ENCODE measurements at places on chromosomes 16 and 17. TPM values are rescaled to one million over a fixed set of nuclear protein-coding genes. Genes with fewer than 3 reads are reported as not detected.

Gene NAT9
- 39.4 TPM for total RNA-seq

DNA sequence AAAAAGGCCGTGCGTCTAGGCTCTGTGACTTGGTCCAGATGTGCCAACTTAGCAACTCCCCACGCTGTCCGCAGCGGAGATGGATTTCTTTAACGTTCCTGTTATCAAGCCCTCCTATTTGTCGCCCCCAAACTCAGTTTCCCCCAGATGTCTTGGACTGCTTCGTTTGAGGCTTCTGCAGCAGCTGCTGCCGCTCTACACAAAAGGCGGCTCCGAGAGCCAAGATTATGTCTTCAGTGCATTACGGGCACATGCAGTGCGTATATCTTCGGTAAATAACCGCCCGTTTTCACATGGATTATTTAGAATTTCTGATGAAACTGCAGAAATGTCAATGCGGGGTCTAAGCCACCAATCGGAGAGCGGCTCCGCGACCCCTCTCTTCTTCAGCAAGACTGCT lies 240.6 kb upstream of the ZFHX3 start:
- H3K4me1 ChIP-seq = no peaks in the 10 kb centered on the region
- no peaks in the 10 kb centered on the region for H3K27me3 ChIP-seq
- no peak overlapping the region for H3K4me3 ChIP-seq
- H3K27ac ChIP-seq = no peak overlapping the region
- DNase-seq = no peak

Gene KRTAP2-4
- not detected for total RNA-seq

- no peaks in the 10 kb centered on the region for H3K27me3 ChIP-seq
- H3K4me3 ChIP-seq = no peak overlapping the region
- peaks cover 23% of the 10 kb centered on the region for H3K36me3 ChIP-seq
- H3K27ac ChIP-seq = no peak overlapping the region
- H3K4me1 ChIP-seq = peaks cover 1% of the 10 kb centered on the region
Observed at GRCh38 chr16:84780544-84781376, 39.0 kb upstream of the CRISPLD2 start.

DNA sequence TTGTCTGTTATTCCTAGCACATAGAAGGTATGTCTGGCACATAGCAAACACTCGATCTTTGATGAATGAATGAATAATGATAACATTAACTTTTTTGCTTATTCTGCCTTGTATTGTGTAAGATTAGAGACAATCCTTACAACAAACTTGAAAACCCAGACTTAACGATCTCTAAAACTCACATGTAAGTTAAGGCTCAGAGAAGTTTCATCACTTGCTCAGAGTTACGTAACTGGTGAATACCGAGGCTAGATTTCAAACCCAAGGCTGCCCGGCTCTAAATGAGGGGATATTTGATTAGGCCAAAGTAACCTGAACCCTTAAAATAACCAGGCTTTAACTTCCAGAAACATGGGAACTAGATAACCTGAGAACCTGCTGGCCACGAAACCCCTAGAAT lies 22.3 kb downstream of the CAPNS2 start:
- no peaks in the 10 kb centered on the region for H3K27me3 ChIP-seq
- no peak overlapping the region for H3K27ac ChIP-seq
- no peak overlapping the region for H3K4me3 ChIP-seq
- DNase-seq = no peak
- no peaks in the 10 kb centered on the region for H3K36me3 ChIP-seq

- H3K4me1 ChIP-seq = peaks cover 4% of the 10 kb centered on the region
- H3K36me3 ChIP-seq = no peaks in the 10 kb centered on the region
- no peak overlapping the region for H3K4me3 ChIP-seq
- no peaks in the 10 kb centered on the region for H3K27me3 ChIP-seq
- no peak overlapping the region for H3K27ac ChIP-seq
- DNase-seq = no peak
Observed at GRCh38 chr17:67400193-67400592, 23.1 kb downstream of the PITPNC1 start.

Gene TAOK2
- 54.6 TPM for total RNA-seq

GRCh38 chr17:29195465-29196081 lies 15.4 kb upstream of the MYO18A start:
- no peak for DNase-seq
- H3K36me3 ChIP-seq = no peaks in the 10 kb centered on the region
- no peaks in the 10 kb centered on the region for H3K27me3 ChIP-seq
- H3K27ac ChIP-seq = no peak overlapping the region
- no peak overlapping the region for H3K4me3 ChIP-seq

Gene KRTAP4-3
- total RNA-seq = not detected

DNA sequence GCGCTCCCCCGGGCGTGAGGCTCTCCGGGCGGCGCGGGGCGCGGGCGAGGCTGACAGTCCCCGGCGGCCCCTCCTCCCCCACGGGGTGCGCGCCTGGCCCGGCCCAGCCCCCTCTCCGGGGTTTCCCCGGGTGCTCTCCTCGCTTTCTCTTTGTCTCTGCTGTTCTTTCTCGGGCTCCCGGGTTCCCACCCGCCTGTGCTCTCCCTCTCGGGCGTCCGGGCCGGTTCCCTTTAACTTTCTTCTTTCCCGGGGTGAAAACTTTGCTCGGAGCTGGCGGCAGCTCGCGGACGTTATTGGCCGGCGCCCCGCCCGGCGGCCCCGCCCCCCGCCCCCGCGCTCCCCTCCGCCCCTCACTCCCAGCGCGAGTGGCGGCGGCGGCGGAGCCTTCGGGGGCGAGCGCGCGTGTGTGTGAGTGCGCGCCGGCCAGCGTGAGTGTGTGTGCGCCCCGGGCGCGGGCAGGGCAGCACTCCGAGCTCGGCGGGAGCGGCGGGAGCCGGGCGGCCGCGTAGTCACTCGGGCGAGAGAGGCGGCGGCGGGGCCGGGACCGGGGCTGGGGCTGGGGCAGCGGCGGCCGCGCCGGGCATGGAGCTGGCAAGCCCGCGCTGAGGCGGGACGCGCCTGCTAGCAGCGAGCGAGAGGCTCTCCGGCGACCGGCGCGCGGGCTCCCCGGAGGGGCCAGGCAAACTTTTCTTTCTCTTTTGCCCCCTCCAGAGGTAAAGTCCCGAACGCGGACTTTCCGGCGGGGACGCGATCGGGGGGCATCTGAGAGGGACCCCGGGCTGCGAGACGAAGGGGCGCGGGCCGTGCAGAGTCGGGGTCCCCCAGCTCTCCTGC lies at the start of gene NTN1:
NTN1 (plus strand) TSS at position 353 of the 834 bp plus-strand sequence. CDS start 864 bp downstream, outside the sequence.
- peak within 1 kb of the TSS; percentile 89 for H3K27ac ChIP-seq
- H3K4me3 ChIP-seq = peak within 1 kb of the TSS; percentile 90
- no peaks in the 10 kb centered on the region for H3K27me3 ChIP-seq
- DNase-seq = no peak

DNA sequence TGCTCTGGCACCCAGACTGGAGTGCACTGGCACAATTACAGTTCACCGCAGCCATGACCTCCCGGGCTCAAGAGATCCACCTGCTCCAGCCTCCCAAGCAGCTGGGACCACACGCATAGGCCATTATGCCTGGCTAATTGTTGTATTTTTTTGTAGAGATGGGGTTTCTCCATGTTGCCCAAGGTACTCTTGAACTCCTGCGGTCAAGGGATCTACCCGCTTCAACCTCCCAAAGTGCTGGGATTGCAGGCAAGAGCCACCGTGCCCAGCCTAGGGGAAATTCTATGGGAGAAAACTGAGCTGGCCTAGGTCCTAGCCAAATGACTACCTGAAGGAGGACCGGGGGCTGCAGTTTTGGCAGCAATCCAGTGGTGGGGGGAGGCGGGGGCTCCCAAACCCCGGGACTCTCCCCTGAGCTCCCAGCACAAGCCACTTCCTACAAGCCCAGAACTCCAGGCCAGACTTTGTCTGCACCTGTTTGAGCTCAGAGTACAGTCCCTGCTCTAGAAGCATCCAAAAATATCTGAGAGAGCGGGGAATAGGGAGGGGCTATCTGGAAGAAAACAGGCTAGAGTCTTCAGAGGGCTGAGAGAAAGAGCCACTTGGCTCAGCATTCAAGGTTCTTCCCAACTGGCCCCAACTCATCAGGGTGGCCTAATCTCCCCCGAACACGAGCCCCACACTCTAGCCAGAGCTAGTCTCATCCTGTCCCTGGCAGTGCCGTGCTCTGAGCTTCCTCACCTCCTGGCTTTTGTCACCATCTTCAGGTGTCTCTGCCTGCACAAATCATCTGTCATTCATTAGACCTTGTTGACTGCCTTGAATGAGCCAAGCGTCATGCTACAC lies 9.1 kb downstream of the SRL start:
- no peak overlapping the region for H3K27ac ChIP-seq
- no peak for DNase-seq
- no peak overlapping the region for H3K4me3 ChIP-seq
- H3K36me3 ChIP-seq = no peaks in the 10 kb centered on the region

DNA sequence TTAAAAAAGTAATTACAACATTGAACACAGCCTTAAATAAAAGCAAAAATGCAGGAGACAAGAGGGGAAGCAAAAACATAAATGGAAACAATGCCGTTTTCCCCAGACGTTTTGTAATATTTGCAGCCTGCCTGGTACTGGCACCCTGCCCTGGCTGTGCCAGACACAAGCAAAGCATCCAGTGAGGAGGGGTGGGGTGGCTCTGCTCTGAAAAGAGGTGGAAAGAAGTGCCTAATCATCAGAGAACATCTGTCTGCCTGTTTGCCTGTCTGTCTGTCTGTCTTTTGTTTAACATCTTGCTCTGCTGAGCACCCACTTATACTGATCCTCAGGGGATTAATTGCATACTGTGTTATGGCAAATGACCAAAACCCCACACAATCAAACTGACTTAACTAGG lies 62.7 kb downstream of the C16orf82 start:
- no peaks in the 10 kb centered on the region for H3K4me1 ChIP-seq
- no peaks in the 10 kb centered on the region for H3K27me3 ChIP-seq
- DNase-seq = no peak
- no peak overlapping the region for H3K4me3 ChIP-seq

DNA sequence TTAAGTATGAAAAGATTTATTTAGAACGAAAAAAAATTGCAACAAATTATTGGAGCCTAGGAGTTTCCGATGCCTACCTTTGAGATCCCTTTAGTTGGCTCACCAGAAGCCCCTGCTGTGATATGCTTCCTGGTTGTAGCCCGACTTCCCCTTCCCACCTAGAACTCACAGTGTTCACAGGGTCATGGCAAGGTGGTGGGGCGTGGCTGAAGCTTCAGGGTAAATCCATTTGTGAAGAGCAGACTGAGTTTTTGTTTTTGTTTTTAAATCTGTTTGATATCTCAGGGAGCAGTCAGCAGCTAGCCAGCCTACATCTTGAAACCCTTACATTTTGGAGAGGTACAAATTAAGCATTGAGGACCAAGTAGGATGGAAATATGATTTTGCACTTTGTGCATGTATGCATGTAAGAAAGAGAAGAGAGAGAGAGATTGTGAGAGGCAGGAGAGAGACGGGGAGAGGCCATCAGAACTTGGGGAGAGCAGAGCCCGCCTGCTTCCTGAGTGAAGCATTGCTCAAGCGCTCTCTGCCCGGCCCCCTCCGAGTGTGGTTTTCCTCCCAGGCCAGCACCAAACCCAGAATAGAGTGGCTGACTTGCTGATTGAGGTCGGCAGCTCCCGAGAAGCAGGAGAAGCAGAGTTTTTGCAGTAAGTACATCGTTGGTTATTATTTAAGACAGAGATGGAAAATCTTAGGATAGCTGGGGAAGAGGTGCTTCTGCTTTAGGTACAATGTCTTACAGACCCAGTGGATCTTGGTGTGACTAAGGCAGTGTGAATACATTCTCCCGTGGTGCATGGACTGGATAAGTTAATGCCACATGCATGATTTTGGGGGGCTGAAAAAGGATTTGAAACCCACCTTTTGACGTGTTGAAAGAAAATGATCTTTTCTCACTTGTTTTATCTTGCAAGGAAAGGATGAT lies 64.2 kb downstream of the SPECC1 start:
- no peak for DNase-seq
- peak overlapping the region; percentile 59 for H3K4me3 ChIP-seq

GRCh38 chr17:52181782-52182181 lies 23.3 kb upstream of the CA10 start:
- no peaks in the 10 kb centered on the region for H3K4me1 ChIP-seq
- H3K27ac ChIP-seq = no peak overlapping the region
- H3K36me3 ChIP-seq = no peaks in the 10 kb centered on the region
- H3K27me3 ChIP-seq = no peaks in the 10 kb centered on the region
- H3K4me3 ChIP-seq = no peak overlapping the region

DNA sequence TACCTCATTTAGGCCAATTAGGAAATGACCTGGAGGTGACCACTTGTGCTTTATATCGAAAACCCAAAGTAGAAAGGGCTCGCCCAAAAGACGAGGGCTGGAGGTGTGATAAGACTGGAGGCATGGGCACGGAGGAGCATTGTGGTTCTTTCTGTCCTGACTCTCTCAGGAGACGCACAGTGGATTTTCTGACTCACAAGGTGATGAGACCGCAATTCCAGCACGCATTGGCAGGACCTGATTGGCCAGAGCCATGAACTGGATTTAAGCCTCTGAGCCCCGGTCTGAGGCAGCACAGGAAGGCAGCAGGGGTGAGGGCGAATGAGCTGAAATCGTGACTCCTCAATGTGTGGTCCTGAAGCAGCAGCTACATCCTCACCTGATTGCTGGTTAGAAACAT lies 559.1 kb upstream of the SALL1 start:
- H3K27ac ChIP-seq = no peak overlapping the region
- H3K4me1 ChIP-seq = no peaks in the 10 kb centered on the region
- DNase-seq = no peak

Gene CBX8
- 0.71 TPM for total RNA-seq

GRCh38 chr16:4184038-4184702 lies 57.7 kb downstream of the SRL start:
- peak overlapping the region; percentile 94 for H3K4me3 ChIP-seq
- no peaks in the 10 kb centered on the region for H3K36me3 ChIP-seq
- DNase-seq = no peak
- H3K27me3 ChIP-seq = no peaks in the 10 kb centered on the region
- H3K27ac ChIP-seq = peak overlapping the region; percentile 92
- peaks cover 6% of the 10 kb centered on the region for H3K4me1 ChIP-seq

- no peaks in the 10 kb centered on the region for H3K27me3 ChIP-seq
- H3K36me3 ChIP-seq = no peaks in the 10 kb centered on the region
- no peak overlapping the region for H3K4me3 ChIP-seq
Observed at GRCh38 chr16:82248677-82249076, 78.7 kb upstream of the MPHOSPH6 start.

DNA sequence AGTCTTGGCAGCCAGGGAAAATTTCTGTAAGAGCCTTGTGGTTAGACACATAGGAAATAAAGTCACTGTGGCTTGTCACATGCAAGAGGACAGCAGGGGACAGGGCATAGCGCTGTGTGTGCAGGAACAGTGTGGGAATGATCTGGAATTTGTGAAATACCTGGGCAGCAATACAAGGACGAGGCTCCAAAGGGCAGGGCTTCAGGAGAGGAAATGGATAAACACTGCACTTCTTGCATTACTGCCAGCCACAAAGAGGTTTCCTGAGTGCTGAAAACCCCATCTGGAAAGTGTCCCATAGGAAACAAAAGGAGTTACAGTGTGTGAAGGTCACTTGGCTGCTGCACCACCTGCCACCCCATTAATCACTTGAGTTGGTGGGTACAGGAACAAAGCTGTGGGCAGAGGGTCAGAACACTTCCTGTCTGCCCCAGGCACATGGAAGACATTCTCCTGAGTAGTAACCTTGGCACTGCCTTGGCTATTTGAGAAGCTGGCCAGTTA lies 12.1 kb upstream of the HP start:
- no peaks in the 10 kb centered on the region for H3K4me1 ChIP-seq
- peaks cover 10% of the 10 kb centered on the region for H3K36me3 ChIP-seq
- H3K27me3 ChIP-seq = no peaks in the 10 kb centered on the region
- no peak for DNase-seq

Gene EFNB3
- not detected for total RNA-seq

Measured in thoracic aorta (tissue), 2 donors.